LHCN-M2 (cell line): ENCODE measurements at places on chromosomes 1 and 21. TPM values are rescaled to one million over a fixed set of nuclear protein-coding genes. Genes with fewer than 3 reads are reported as not detected.

PRAMEF7 gene
- not detected in 2 replicates for total RNA-seq

GRCh38 chr1:221150996-221151395, 271.8 kb downstream of the HLX start:
- no peak for DNase-seq

- DNase-seq: no peak
Measured at GRCh38 chr1:109392037-109392787, 5.5 kb downstream of the SORT1 start.

DNA sequence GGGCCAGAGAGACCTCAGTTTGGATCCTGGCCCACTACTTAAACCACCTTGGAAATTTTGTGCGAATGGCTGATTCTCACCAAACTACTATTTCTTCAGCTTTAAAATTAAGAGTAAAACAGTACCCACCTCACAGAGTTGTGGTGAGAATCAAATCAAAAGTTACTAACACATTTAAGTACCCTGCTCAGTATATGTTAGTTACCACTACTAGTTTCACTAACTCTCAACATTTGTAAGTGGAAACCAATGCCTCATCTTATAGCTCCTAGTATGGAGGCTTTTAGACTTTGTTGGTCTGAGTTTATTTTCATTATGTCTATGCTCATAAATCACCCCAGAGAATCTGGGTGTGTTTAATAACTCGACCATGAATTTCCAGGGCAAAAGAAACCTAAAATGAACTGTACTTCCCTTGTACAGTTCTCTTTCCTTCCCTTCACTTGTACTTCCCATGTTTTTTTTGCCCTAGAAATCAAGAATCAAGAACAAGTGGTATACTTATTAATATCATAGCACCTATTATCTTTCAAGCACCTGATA, 11.6 kb upstream of the SERBP1 start:
- DNase-seq: no peak
